ENCODE measurements at places on chromosomes 6 and 20. TPM values are rescaled to one million over a fixed set of nuclear protein-coding genes. Genes with fewer than 3 reads are reported as not detected.

- DNase-seq, result no peak
Measured at GRCh38 chr6:31658983-31659648, 1.5 kb downstream of the C6orf47 start.

- DNase-seq, result no peak
Measured at GRCh38 chr6:21808045-21808470, 214.5 kb downstream of the SOX4 start.

GRCh38 chr6:25138233-25138933, 140.8 kb upstream of the CARMIL1 start:
- DNase-seq, result peak; percentile 72

GRCh38 chr6:48111143-48111506, at the start of gene PTCHD4:
TSS of gene PTCHD4 (minus strand) at chr6:48111197. CDS start at chr6:48068957, 42,240 bp downstream.
- no peak for DNase-seq

The LSM2 gene
- 31.9 TPM for total RNA-seq

DNA sequence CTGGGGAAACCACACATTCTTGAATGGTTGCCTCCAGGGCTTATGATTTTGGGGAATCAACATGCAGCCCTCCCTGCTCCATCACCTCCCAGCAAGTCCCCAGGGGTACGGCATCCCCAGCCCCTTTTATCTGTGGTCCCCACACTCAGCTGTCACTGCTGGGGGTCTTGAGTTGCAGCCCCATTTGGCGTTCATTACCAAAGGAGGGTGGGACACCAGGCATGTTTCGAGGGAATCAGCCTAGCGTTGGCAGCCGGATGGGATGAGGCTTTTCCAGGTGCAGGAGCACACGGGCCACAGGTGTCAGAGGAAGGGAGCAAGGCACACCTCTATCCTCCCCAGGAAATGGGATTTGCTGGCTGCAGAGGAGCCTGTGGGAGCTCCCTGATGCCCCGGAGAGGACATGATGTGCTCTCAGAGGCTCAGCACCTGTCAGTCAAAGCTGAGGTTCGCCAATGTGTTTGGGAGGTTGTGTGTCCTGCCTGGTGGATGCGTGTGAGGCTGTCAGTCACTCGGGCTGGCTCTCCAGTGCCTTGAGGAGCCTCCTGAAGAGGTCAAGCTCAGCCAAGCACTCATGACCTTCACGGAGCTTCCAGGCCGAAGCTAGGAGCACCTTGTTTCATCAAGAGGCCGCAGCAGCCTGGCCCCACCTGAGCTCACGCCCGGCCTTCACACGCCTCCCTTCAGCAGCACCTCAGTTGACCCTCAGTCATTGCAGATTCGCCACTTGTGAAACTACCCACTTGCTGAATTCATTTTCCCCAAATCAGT, 95.0 kb downstream of the ERMARD start:
- no peak for DNase-seq

DNA sequence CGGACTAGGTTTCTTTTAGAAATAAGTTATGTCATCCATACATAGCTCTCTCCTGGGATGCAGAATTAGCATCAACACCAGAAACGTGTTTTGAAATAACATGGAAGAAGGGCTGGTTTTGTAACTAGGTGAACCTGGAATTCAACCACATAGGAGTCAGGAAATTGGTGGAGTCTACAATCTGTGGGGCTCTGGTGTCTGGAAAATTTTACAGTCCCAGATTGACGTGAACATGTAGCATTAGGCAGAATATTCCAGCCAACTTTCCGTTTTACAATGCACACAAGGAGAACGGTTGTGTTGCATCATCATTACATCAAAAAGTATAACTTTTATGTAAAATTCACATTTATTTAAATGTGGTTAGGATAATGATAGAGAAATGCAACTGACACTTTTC, 1.9 kb downstream of the KCNQ5 start:
- no peak for DNase-seq

The MOCS1 gene
- 3.4 TPM for total RNA-seq

DNA sequence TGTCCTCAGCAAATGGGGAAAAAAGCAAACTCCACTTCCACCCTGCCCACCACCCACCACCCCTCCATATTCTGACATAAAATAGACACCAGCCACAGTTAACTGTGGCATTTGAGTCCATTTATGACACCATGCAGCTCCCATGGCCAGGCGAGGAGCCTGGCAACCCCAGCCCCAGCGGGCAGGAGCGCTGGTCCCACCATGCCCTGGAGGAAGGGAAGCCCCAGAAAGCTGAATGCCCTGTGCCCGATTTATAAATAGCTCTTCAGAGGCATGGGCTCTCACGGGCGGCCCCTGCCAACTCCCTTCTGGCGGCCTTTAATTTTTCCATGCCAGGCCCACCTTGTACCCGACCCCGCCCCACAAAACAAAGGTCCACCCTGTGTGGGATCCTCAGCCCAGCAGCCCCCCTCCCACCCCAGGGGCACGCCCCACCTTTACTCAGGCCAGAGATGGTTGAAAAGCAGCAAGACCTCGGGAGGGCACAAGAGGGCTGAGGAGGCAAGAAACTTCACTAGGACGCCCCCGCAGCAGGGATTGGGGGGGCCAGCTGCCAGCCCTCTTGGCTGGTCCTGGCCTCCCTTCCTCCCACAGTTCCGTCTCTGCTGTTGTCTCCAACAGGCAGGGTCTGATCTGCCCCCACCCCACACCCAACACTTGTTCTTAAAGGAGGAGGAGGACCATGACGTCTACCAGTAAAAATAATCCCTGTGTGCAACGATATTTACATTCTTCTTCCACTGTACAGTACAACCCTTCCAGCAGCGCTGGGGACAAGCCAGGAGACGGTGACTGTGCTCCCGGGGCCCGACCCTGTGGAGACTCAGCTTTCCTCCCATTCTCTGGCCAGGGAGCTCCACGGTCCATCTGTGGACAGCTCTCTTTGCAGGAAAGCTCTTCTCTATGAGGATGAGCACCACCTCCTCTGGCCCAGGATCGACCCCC, 115.6 kb upstream of the CDYL start:
- no peak for DNase-seq

- no peak for DNase-seq
Measured at GRCh38 chr20:40980106-40980827, 48.4 kb upstream of the TOP1 start.

DNA sequence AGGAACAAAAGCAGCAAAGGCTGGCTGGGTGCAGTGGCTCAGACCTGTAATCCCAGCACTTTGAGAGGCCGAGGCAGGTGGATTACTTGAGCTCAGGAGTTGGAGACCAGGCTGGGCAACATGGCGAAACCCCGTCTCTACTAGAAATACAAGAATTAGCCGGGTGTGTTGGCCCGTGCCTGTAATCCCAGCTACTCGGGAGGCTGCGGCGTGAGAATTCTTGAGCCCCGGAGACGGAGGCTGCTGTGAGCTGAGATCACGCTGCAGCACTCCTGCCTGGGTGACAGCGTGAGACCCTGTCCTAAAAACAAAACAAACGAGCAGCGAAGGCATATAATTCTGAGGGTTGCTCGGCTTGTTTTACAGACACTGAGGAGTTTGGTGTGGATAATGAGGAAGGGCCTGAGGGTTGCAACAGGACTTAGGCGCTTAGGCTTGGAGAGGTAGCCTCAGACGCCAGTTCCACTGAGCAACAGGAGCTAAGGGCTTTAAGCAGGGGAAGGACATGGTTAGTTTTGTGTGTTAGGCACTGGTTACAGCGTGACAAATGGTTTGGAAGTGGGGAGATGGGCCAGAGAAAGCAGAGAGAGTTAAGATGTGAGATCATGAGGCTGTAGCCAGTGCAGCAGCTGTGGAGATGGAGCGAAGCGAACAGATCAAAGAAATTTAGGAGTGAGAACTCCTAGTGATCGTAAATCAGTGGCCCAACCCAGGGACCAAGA, 1.2 kb downstream of the MYH7B start:
- no peak for DNase-seq

The DST gene
- 1.0 TPM for total RNA-seq

- no peak for DNase-seq
Measured at GRCh38 chr6:22447249-22448196, 121.8 kb upstream of the HDGFL1 start.

- no peak for DNase-seq
Measured at GRCh38 chr6:104559435-104560202, 300.1 kb downstream of the HACE1 start.

- no peak for DNase-seq
Measured at GRCh38 chr6:103826209-103826608, 1033.5 kb downstream of the HACE1 start.

GRCh38 chr6:83417880-83418663, 12.8 kb downstream of the ME1 start:
- no peak for DNase-seq

GRCh38 chr6:142823256-142823902, 121.6 kb downstream of the HIVEP2 start:
- DNase-seq, result no peak

GRCh38 chr6:12818324-12818723, 101.8 kb downstream of the PHACTR1 start:
- DNase-seq, result no peak

GRCh38 chr6:96899019-96899418, 1.3 kb upstream of the NDUFAF4 start:
- DNase-seq, result no peak

Measured in naive thymus-derived CD8-positive, alpha-beta T cell (primary cell).